Stimulated activated CD4-positive, alpha-beta T cell treated with anti-CD3 and anti-CD28 coated beads, Interleukin-2, amount 100 ng/mL, for 48 hours (primary cell): ENCODE measurements at places on chromosomes 12 and 14.

DNA sequence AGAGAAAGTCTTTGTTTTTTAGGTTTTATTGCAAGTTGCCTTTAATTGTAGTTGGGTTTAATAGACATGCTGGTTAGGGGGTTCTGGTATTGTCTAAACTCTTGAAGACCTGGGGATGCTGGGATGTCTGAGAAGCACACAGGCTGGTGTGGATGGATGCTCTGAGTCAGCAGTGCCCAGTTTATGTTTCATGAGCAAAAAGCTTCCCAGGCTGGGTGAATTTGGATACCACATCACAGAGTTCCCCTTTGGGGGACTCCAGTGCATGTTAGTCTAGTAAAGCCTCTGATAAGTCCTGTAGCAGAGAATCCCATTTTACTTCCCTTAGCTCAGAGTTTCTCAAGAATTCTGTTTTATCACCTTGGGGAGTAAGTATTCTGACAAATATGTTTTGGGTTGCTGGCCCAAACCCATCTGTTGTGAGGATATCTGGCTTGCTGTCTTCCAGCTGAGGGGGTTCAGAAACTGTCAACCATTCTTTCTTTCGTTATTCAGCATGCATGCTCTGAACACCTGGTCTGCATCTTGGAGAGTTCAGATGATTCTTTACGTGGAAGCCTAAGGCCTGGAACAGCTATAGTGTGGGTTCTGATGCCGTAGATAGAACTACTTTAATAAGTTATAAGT is 509.1 kb downstream of the VRK1 start:
- no peak for DNase-seq

DNA sequence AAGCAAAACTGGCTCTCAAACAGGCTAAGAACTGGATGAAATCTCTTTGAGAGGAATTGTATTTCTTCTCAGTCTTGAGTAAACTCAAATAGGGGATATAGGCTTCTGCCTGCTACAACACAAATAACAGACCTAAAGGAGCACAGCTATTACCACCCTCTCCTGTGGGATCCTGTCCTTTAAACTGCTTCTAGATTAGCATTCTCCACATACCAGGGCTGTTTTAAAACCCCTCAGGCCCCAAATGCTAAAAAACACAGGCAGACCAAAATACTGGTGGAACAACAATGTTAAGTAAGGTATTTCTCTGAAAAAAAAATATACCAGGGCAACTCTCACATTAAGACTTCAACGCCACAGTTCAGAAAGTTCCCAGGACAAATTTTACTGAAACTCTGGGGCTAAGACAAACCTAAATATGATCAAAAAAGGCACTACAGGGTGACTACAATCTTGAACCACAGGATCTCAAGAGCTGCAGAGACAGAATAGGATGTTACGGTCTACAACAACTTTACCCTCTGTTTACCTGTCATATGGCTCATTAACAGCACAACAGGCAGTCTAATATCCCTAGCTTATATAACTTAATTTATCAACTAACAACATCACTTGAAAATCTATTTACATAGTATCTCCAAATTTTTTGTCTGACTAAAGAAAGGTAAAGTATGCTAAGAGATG is 7.2 kb downstream of the CPNE8 start:
- DNase-seq, result no peak

DNA sequence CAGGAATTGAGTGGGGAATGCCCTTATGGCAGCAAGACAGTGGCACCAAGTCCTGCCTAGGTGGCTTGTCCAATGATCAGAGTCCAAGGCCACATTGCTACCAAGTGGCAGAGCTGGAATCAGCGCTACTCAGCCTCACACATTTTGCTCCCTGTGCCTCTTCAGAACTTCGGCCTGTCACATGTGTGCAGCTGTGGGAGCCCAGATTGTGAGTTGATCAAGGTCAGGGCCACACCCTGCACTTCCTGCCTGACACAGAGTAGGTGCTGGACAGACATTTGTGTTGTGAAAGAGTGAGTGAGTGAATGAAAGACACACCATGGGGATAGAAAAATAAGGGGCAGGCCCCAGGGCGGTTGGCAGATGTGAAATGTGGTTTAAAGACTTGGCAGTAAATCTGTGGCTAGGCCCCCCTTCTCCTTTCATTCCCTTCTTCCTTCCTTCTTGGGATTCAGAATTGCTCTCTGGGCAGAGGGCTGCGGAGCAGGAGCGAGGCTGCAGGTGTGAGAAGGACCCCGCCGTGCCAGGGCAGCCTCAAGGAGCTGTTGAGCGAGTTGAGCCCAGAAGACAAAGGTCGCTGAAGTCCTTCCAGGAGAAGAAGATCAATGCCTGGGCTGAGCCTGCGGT is 83.5 kb downstream of the SLC25A47 start:
- no peak for DNase-seq

DNA sequence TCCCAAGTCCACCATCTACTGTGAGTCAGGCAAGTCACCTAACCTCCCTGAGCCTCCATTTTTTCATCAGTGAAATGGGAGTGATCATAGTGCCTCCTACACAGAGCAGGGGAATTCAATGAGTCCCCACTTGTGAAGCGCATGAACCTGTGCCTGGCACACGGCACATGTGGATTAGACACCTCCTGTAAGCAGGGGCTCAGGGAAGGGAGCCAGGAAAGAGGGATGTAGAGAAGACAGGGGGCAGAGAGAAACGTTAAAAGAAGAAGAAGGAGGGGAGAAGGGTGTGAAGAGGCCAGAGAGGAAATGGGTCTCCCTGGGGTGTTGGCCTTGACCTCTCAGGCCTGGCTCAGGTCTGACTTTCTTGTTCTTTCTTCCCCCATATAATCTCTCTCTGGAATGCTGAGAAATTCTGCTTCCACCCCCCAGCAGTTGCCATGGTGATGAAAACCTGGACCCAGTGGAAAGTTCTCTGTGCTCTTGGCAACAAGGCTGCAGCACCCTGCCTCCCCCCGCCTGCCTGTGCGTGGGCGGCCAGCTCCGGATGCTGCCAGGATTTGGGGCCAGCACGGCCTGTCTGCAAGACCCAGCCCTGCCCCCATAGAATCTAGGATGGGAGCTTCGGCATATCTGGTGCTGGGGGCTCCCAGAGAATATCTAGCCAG is 94.5 kb downstream of the CALM1 start:
- DNase-seq, result no peak

GRCh38 chr14:82419933-82420332 is 886.3 kb upstream of the SEL1L start:
- DNase-seq, result no peak
